ENCODE measurements at places on chromosomes 4 and X.

DNA sequence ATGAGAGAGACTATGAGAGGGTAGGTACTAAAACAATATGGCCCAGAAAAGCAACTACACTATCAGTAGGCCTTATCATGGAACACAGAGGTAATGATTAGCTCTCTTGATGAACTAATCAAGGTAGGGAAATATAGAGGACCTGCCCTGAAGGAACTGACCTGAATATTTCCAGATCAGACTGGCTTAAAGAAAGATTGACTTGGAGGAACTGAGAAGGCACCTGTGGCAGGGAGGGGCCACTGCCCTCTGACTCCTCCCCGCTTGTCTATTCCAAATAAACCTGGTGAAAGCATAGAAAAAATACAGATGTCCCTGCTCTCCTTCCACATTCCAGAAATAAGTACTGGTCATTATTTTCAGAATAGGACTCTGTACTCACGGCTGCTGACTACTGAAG is 5.5 kb downstream of the RPS6KA6 start:
- DNase-seq: peak; percentile 3

DNA sequence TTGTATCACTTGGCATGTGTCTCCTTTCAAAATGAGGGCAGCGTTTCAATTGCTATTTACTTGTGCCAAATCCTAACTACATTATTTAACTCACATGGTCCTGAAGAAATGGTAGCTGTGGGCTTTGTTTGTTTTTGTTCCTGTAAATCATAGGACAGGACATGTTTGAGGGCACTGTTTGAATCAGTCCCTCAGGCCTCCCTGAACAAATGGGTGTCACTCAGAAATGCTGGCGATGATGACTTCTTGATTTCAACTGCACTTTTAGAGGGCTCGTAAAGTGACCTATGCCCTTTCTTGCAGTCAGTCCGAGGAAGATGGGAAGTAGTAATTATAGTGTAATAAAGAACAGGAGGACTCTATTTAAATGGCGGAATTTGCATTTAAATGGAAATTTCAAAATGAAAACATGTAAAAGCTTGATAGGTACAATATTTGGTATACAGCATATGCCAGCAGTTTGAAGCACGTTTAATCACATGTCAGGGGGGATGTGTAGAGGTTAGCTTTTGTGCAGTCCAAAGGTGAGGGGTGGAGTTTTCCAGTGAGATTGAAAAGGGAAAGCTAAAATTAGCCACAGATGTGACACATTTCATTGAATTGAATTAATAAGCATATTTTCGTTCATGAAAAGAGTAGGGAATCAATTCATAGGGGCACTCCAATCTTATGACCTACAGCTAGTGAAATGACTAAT is 1958.7 kb upstream of the IGFBP7 start:
- DNase-seq: peak; percentile 92

DNA sequence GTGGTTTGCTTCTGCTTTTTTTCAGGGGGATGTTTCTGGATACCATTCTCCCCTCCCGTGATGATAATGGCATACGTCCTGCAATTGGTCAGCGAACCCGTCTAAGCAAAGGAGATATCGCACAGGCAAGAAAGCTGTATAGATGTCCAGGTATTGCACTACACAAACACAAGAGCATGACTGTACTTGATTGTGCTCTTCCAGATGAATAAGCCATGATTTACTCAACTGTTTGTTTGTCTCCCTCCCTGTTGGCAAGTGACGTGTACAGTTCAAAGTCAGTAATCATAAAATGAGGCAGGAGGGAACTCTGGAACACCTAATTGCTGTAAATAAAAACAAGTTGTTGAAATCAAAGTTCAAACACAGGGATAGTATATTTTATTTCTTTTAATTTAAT is 141.4 kb downstream of the TLL1 start:
- no peak for DNase-seq

DNA sequence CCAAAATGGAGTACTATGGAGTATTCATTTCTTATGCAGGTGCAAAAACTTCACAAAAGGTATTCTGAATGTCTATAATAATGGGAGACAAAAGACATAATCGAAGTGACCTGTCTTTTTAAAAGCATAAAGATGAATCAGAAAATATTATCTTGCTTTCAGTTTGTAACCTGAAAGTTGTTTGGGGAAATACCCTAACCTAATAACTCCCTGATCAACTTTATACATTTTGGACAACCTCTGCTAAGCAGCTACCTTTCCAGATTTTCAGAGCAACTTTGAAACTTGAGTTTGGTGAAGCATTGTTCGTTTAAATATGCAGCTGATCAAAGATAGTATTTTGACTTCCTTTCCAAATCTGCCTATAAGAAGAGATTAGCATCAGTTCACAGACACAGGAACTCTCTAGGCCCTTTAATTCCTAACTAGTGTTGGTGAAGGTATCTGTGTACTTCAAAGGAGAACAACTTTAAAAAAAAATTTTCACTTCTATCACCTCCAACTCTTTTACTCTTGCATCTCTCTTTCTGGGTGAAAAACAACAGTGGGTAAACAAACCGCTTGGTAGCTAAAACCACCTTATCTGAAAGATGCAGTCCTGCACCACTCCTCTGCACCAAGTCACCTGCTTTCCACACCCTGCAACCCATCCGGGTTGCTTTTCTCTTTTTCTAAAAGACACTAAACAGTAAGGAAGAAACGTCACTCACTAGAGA is 26.5 kb downstream of the CD40LG start:
- DNase-seq: no peak

Measured in NCI-H69 (cell line).